Mammary microvascular endothelial cell (primary cell): ENCODE measurements at places on chromosomes 16 and 17. TPM values are rescaled to one million over a fixed set of nuclear protein-coding genes. Genes with fewer than 3 reads are reported as not detected.

The KLHL10 gene
- not detected in 2 replicates for total RNA-seq

The ITPRIPL2 gene
- 29.0 and 30.9 TPM in 2 replicates for total RNA-seq

The KRTAP4-4 gene
- total RNA-seq: not detected in 2 replicates

The MMP25 gene
- total RNA-seq: under 0.01 and 0.15 TPM in 2 replicates

The GDPD1 gene
- total RNA-seq: 0.34 and 1.3 TPM in 2 replicates

The PERCC1 gene
- not detected in 2 replicates for total RNA-seq

The AGRP gene
- total RNA-seq: not detected in 2 replicates

The C16orf46 gene
- 0.07 and 2.0 TPM in 2 replicates for total RNA-seq

The KRTAP4-3 gene
- not detected in 2 replicates for total RNA-seq

The OR1G1 gene
- total RNA-seq: not detected in 2 replicates

The FA2H gene
- total RNA-seq: not detected in 2 replicates

The SGCA gene
- total RNA-seq: not detected in 2 replicates

The VAT1 gene
- total RNA-seq: 810 and 880 TPM in 2 replicates

The MFAP4 gene
- not detected in 2 replicates for total RNA-seq

The PYY gene
- not detected in 2 replicates for total RNA-seq

The KRTAP3-2 gene
- total RNA-seq: not detected in 2 replicates

The TRIM47 gene
- total RNA-seq: 62.8 and 64.3 TPM in 2 replicates

The UMOD gene
- not detected in 2 replicates for total RNA-seq

The CTRB1 gene
- total RNA-seq: not detected in 2 replicates

The NPIPA2 gene
- 0.33 TPM in 1 of 2 replicates, not detected in the other for total RNA-seq

The DHRS7C gene
- not detected in 2 replicates for total RNA-seq

The KREMEN2 gene
- total RNA-seq: not detected in 2 replicates

The TOM1L1 gene
- 2.7 and 3.9 TPM in 2 replicates for total RNA-seq

The KLHL36 gene
- 33.8 and 35.4 TPM in 2 replicates for total RNA-seq

The RAD51D gene
- total RNA-seq: 10.5 and 16.7 TPM in 2 replicates

The KRT36 gene
- 0.27 TPM in 1 of 2 replicates, not detected in the other for total RNA-seq

The SCN4A gene
- total RNA-seq: 0.34 TPM in 1 of 2 replicates, not detected in the other

The SLC38A8 gene
- total RNA-seq: not detected in 2 replicates

The PLXDC1 gene
- total RNA-seq: not detected in 2 replicates
